Liver (tissue), 10 donors: ENCODE measurements at places on chromosomes 2 and 18. TPM values are rescaled to one million over a fixed set of nuclear protein-coding genes. Genes with fewer than 3 reads are reported as not detected.

Gene FSHR
- not detected for polyA plus RNA-seq

Gene CERKL
- polyA plus RNA-seq = 0.50 TPM

Gene CRACDL
- 0.13 TPM for polyA plus RNA-seq

Gene MC5R
- not detected for polyA plus RNA-seq

DNA sequence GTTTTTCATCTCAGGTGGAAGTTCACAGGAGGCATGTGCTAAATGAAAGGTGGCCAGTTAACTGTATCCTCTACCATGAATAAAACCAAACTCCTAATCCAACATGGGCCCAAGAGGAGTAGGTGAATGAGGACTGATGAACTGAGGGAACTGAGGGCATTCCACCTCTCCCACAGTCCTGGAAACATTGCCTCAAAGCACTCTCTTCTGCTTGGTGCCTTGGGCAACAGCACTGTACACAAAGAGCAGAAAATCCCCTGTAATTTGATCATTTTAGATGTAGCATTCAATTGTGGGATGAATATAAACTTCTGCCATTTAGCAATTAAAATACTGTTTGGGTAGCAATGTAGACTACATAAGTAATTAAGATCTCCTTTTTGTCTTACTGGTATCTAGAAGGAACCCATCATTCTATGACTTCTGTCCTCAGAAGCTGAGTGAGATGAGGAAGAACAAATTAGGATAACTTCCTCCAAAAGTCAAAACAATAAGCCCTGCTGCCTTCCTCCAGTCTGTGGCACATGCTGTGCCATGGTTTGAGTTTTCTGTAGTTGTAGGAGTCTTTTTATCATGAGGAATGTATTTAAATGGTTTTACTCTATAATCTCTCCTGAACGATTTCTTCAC is 86.7 kb upstream of the ZEB2 start:
- no peak overlapping the region for H3K4me3 ChIP-seq
- H3K4me1 ChIP-seq = no peaks in the 10 kb centered on the region
- DNase-seq = no peak
- no peak overlapping the region for H3K27ac ChIP-seq
- no peaks in the 10 kb centered on the region for H3K27me3 ChIP-seq
- H3K36me3 ChIP-seq = no peaks in the 10 kb centered on the region

- no peak overlapping the region for H3K27ac ChIP-seq
- no peaks in the 10 kb centered on the region for H3K27me3 ChIP-seq
- no peak overlapping the region for H3K4me3 ChIP-seq
- DNase-seq = no peak
Observed at GRCh38 chr2:157936406-157936805, 60.3 kb upstream of the ACVR1 start.

- no peak overlapping the region for H3K27ac ChIP-seq
- H3K36me3 ChIP-seq = no peaks in the 10 kb centered on the region
- no peaks in the 10 kb centered on the region for H3K27me3 ChIP-seq
- H3K4me1 ChIP-seq = no peaks in the 10 kb centered on the region
- H3K4me3 ChIP-seq = no peak overlapping the region
- no peak for DNase-seq
Observed at GRCh38 chr2:172889768-172890430, 154.3 kb downstream of the RAPGEF4 start.

- no peak overlapping the region for H3K4me3 ChIP-seq
- H3K27ac ChIP-seq = no peak overlapping the region
- H3K36me3 ChIP-seq = no peaks in the 10 kb centered on the region
- H3K27me3 ChIP-seq = no peaks in the 10 kb centered on the region
- H3K4me1 ChIP-seq = no peaks in the 10 kb centered on the region
Observed at GRCh38 chr2:2665834-2666133, 334.7 kb upstream of the MYT1L start.

DNA sequence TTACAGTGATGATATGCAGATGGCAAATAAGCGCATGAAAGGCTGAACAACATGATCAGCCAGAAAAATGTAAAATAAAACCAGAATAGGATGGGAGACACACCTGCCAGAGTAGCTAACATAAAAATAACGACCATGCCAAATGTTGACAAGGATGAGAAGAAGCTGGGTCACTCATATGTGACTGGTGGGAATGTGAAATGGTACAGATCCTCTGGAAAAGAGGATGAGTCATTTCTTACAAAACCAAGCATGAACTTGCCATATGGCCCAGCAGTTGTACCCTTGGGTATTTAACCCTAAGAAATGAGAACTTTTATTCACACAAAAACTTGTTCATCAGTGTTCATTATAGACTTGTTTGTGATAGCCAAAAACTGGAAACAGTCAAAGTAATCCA is 143.8 kb downstream of the SH3BP4 start:
- H3K36me3 ChIP-seq = no peaks in the 10 kb centered on the region
- no peak overlapping the region for H3K27ac ChIP-seq
- peaks cover 2% of the 10 kb centered on the region for H3K4me1 ChIP-seq
- no peak for DNase-seq

DNA sequence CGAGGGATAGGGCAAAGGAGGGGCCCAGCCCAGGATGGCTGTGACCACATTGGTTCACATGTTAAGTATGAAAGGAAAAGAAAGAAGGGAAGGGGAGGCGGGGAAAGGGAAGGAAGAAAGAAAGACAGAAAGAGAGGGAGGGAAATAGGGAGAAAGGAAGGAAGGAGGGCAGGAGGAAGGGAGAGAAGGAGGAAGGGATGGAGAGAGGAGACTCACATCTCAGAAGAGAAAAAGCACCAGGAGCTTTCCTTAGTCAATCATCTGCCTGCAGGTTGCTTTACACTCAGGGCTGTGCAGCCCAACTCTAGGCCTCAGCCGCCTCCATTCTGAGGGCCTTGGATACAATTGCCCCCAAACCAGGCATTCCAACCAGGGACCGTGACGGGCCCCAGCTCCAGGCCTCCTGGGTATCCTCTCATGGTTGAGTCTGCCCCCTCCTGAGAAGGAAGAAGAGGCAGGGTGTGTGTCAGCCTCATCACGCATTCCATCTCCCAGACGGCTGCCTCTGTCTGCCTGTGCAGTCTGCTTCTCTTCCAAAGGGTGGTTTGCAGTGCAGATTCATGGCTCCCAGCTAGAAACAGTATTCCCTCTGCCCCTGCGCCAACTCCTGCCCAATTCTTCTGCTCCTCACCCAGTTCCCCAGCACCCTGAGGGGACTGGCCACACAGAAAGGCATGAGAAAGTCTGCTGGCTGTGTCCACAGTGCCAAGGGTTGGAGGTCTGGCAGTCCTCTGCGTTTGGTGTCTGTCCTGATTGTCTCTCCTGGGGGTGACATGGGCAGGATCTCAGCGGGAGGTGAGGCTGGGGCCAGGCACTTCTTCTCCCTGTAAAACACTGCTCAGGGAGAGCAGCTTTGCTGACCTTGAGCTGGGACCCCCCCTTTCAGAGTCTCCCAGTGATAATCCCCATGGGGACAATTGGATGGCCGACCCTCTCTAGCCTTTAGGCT is 163.3 kb downstream of the SMAD7 start:
- peaks cover 16% of the 10 kb centered on the region for H3K4me1 ChIP-seq
- H3K27me3 ChIP-seq = no peaks in the 10 kb centered on the region
- no peak overlapping the region for H3K27ac ChIP-seq

DNA sequence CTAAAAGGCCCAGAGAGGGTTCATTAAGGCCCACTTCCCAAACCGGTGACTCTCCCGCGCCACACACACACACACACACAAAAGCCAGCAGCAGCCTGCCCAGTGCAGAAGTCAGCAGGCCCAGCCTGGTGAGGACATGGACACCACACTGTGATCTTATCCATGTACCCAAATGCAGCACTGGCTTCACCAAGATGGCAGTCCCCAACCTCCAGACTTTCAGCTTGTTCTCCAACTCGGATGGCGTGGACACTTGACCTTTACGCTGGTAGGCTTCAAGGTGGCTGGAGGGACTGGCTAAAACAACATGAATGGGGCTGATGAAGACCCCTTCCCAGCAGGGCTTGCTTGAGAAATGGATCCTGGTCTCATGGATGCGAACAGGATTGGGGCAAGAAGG is 50.4 kb downstream of the TNS1 start:
- DNase-seq = no peak
- no peaks in the 10 kb centered on the region for H3K27me3 ChIP-seq
- peaks cover 12% of the 10 kb centered on the region for H3K4me1 ChIP-seq
- no peak overlapping the region for H3K27ac ChIP-seq
- H3K36me3 ChIP-seq = no peaks in the 10 kb centered on the region

DNA sequence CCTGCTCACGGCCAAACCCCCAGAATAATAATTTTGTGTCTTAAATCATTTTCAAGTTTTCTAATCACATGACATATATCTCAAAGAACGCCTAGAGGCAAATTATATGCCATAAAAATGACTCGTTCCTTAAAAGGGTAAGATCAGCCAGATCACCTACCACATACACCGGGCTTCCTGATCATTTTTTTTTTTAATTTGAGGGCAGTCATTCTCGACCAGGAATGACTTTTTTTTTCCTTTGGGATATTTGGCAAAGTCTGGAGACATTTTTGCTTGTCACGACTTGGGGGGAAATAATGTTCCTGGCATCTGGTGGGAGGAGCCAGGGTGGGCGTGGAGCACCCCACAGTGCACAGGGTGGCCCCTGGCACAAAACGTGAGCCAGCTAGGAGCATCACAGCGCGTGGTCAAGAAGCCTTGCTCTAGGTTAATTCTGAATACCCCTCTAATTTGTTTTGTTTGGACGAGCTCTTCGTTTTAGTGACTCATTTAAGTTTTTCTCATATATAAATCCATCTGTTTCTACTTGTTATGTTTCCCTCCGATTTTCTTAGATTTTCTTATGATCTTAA is 94.9 kb downstream of the TWIST2 start:
- H3K4me3 ChIP-seq = no peak overlapping the region
- H3K36me3 ChIP-seq = no peaks in the 10 kb centered on the region
- peak; percentile 19 for DNase-seq
- no peaks in the 10 kb centered on the region for H3K27me3 ChIP-seq
- H3K4me1 ChIP-seq = no peaks in the 10 kb centered on the region

DNA sequence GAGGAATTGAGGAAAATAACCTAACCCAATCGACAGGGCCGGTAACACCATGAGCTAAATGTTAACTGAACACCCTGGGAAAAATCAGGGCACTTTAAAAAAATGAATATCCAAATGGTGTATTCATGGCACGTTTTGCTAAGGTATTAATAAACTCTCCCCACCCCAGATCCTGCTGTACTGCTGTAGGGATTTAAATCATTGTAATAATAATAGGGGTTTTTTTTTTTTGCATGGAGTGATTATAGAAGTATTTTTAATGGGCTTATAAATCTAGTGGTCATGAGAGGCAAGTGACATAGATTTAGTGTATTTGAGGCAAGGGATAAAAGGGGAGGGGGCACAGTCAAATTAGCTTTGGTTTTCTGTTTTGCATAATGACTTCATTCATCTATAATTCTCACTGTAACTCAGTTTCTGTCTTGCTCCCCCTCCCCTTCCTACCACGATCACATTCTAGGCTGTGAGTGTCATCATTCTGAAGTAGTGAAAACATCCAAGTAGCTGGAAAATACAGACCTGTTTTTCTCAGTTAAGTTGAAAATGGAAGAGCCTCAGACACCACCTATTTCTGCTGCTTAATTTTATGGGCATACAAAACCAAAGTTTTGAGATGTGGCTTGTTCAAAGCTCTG is 18.2 kb upstream of the MGAT5 start:
- no peaks in the 10 kb centered on the region for H3K4me1 ChIP-seq
- no peak overlapping the region for H3K27ac ChIP-seq
- H3K36me3 ChIP-seq = no peaks in the 10 kb centered on the region
- no peak for DNase-seq

- H3K27me3 ChIP-seq = no peaks in the 10 kb centered on the region
- no peaks in the 10 kb centered on the region for H3K36me3 ChIP-seq
- no peak overlapping the region for H3K27ac ChIP-seq
- no peaks in the 10 kb centered on the region for H3K4me1 ChIP-seq
Observed at GRCh38 chr2:231348704-231349373, 46.7 kb upstream of the B3GNT7 start.

- no peak overlapping the region for H3K27ac ChIP-seq
- peaks cover 18% of the 10 kb centered on the region for H3K4me1 ChIP-seq
- H3K4me3 ChIP-seq = no peak overlapping the region
- no peaks in the 10 kb centered on the region for H3K27me3 ChIP-seq
- H3K36me3 ChIP-seq = no peaks in the 10 kb centered on the region
Observed at GRCh38 chr2:149421791-149422190, 91.4 kb downstream of the LYPD6 start.

- H3K4me3 ChIP-seq = no peak overlapping the region
- DNase-seq = no peak
- H3K27ac ChIP-seq = no peak overlapping the region
- peaks cover 8% of the 10 kb centered on the region for H3K4me1 ChIP-seq
- no peaks in the 10 kb centered on the region for H3K36me3 ChIP-seq
- no peaks in the 10 kb centered on the region for H3K27me3 ChIP-seq
Observed at GRCh38 chr2:150608341-150608740, 120.9 kb upstream of the RND3 start.

DNA sequence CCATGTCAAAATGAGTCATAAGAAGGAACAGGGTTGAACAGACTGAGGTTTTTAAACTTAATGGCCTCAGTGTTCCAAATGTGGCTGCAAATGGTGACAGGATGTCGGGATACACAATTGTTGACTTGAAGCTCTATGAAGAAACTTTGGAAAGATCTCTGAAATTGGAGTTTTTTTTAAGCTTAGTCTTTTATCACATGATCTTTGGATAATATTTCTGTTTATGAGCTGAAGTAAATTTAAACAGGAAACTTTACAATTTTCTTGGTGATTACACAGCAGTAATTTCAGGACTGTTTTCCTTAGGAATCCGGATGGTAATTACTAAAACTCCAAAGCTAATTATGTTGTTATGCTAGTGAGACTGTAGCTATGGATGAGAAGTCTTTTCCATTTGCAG is 199.1 kb upstream of the NRXN1 start:
- no peaks in the 10 kb centered on the region for H3K4me1 ChIP-seq
- no peaks in the 10 kb centered on the region for H3K27me3 ChIP-seq
- H3K27ac ChIP-seq = no peak overlapping the region
- no peak for DNase-seq
- no peak overlapping the region for H3K4me3 ChIP-seq

DNA sequence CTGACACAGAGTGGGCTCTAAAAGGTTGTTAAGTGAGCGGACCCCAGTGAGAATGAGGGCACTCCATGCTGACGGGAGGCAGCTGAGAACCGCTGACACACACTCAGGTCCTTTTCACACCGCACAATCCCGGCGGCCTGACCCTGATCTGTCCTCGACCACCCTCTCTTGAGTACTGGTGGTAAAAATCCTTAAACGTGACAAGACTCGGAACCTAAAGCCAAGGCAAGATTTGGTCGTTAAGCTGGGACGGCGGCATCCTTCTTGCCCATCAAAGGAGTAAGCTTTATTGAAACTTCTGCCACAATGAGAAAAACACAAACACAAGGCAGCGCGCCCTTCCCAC is 569 bp downstream of the TMX3 start:
- DNase-seq = no peak
- peak overlapping the region; percentile 97 for H3K4me3 ChIP-seq
- no peaks in the 10 kb centered on the region for H3K27me3 ChIP-seq

GRCh38 chr18:37483221-37483971 is 82.2 kb downstream of the CELF4 start:
- H3K4me1 ChIP-seq = no peaks in the 10 kb centered on the region
- H3K27me3 ChIP-seq = peaks cover 4% of the 10 kb centered on the region
- DNase-seq = no peak
- H3K36me3 ChIP-seq = no peaks in the 10 kb centered on the region
- H3K4me3 ChIP-seq = no peak overlapping the region
- no peak overlapping the region for H3K27ac ChIP-seq
